SJSA1 (cell line): ENCODE measurements at places on chromosomes 16 and 17. TPM values are rescaled to one million over a fixed set of nuclear protein-coding genes. Genes with fewer than 3 reads are reported as not detected.
A peak's percentile ranks its signal among the peaks of the same experiment; 100 is the strongest.

Gene GALR2
- 0.18 TPM in 1 of 2 replicates, not detected in the other for total RNA-seq

Gene PDE6G
- total RNA-seq, result not detected in 2 replicates

Gene CLDN9
- total RNA-seq, result not detected in 2 replicates

Gene ATP2A1
- total RNA-seq, result 0.53 TPM in 1 of 2 replicates, not detected in the other

- DNase-seq, result no peak
These were observed 218.7 kb downstream of the NTN1 start for GRCh38 chr17:9239793-9240658.

DNA sequence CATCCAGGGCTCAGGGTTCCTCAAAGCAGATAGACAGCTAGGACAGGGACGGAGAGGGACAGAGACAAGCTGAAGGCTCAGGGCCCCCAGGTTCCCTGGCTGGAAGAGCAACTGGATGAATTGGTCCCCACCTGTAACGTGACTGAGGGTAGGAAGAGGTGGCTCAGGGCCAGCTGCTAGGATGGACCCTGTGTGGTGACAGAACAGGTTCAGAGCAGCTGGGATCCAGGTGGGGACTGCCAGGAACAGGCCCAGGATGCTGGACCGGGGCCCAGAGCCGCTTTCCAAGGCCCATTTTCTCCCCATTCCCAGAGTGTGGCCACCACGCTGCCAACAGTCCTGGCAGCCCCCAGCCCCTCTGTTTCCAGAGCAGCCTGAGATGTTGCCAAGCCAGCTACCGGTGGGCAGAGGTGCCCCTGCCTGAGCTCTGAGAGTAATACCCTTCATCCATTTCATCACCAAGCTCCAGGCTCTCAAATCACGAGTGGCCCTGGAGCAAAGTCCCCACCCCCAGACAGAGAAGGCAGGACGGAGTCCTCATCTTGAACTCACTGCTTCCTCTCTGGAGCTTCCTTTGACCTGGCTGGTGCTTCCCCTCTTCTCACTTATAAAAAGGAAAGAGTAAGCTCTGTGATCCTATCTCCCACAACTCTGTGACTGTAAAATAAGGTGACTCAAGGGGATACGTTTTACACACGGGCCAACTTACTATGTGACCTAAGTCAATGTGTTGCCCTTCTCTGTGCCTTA lies 79.6 kb downstream of the TMEM132E start:
- DNase-seq, result no peak

DNA sequence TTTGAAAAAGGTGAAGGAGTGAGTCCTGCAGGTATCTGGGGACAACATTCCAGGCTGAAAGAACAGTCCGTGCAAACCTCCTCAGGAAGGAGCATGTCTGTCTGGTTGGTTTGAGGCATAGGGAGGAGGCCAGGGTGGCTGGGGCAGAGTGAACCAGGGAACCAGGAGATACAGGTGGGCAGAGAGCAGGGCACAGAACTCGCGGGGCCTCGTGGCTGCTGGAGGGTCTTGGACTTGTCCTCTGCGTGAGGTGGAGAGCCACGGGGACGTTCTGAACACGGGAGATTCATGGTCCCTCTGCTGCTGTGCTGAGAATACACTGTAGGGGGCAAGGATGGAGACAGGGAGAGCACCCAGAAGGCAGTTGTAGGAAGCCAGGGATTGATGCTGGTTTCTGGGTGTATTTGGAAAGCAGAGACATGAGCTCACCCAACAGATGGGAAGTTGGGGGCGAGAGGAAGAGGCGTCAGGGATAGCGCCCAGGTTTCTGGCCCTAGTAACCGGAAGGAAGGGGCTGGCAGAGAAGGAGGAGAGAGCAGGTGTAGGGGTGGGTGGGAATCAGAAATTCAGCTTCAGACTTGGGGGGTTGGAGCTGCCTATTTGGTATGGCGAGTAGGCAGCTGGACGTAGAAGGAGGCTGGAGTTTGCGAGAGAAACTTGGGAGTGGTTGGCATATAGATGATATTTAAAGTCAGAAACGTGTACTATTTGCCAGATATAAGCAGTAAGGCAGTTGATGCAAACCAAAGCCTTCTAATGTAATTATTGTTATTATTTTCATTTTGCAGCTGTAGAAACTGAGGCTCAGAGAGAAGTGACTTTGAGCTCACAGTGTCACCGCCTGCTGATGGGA lies at the start of gene CCL17:
Gene CCL17, plus strand, starts transcription at position 803 of the 853 bp plus-strand sequence. CDS start 9,166 bp downstream, outside the sequence.
- no peak for DNase-seq

- DNase-seq, result no peak
These were observed 13.2 kb downstream of the RPH3AL start for GRCh38 chr17:339193-340061.

DNA sequence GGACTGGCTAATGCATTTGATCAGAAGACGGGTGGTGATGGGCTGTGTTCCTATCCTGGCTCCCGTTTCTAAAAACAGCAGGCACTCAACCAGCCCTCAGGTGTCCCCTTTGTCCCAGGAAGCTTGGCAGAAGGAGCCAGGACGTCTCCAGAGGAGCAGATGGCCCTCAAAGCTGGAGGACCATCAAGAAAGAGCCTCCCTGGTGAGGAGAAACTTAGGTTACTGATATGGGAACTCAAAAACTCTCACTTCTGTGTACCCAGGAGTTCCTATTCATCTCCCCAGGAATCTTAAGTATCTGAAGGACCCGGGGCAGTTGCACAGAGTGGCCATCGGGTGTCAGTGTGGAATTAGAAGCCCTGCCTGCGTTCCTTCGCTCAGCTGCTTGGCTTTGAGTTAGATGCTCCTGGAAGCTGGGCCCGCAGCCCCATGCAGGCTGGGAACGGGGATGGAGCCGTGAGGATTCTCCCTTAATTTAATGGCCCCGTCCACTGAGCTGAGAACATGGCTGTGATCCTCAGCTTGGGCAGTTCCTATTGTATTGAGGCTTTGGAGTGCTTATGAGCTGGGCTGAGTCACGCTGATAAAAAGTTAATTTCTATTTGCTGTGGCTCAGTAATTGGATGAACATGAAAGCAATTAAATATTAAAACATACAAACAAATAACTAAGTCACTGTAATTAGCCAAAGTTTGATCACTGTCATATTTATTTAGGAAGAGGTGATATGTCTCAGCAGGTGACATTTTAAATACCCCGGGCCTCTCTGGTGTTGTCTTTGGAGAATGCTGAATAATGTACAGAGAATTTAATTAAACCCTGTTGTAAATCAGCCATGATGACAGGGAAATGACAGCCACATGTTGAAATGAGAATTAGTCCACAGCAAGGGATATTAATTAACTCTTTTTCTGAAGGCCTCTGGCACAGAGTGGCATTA lies 402.1 kb downstream of the SEC14L1 start:
- peak; percentile 63 for DNase-seq

DNA sequence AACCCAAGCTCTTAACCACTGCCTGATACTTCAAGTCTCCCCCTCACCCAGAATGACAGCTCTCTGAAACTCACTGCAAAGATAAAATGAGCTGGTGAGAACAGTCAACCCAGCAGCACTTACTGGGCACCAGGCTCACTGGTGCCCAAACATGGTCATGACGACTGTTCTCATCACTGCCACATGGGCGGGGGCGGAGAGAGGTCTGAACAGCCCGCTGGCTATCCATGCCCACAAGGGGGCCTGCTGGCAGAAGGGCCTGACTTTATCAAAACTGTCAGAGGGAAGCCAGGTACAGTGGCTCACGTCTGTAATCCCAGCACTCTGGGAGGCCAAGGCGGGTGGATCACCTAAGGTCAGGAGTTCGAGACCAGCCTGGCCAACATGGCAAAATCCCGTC lies 4.0 kb downstream of the MYBBP1A start:
- no peak for DNase-seq

- DNase-seq, result no peak
These were observed 34.4 kb downstream of the CDRT4 start for GRCh38 chr17:15432807-15433611.
